ENCODE measurements at places on chromosomes 7 and 10. TPM values are rescaled to one million over a fixed set of nuclear protein-coding genes. Genes with fewer than 3 reads are reported as not detected.

The MMP21 gene
- not detected for total RNA-seq

The GCK gene
- 1.7 TPM for total RNA-seq

The ZNF485 gene
- 7.1 TPM for total RNA-seq

The PPP2R2D gene
- 33.2 TPM for total RNA-seq

The FXYD4 gene
- total RNA-seq: not detected

The SP8 gene
- total RNA-seq: not detected

The EPHA1 gene
- 0.09 TPM for total RNA-seq

DNA sequence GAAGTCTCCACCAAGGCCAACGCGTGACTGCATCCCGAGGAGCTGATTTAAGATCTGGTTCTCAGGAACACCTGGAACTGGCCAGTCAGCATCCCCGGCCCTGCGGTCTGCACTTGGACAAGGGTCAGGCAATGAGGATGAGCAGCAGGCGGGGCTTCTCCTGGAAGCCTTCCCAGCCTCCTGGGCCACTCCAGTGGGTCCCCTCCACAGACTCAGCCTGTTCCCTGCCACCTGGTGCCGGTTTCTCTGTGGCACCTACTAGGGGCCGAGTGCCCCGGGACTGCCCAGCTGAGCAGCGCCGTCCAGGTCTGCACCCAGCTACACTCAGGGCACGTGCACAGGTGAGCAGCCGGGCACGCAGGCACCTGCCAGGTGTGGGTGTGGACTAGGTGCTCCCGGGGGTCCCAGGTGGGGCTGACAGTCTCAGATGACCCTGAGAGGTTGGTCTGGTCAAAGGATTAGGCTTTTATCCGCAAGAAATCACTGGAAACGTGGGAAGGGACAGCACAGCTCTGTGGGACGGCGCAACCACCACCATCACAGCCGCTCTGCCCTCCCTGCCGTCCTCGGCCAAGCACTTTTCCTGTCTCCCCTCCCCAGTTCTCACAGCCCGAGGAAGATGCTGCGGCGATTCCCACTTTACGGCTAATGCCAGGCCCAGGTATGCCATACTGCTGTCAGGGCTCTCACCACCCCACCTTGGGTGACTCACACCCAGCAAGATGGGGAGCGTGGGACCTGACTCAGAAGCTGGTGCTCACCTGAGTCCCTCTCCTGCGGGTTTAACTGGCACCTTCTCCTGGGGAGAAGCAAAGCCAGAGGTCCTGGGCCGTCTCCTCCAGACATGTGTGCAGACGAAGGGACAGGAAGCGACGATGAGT is 166.0 kb downstream of the RNF216 start:
- DNase-seq: no peak

- no peak for DNase-seq
These were observed 117.3 kb upstream of the PALS2 start for GRCh38 chr7:24455813-24456525.

- DNase-seq: peak; percentile 77
These were observed 9.1 kb downstream of the EN2 start for GRCh38 chr7:155466814-155467733.

DNA sequence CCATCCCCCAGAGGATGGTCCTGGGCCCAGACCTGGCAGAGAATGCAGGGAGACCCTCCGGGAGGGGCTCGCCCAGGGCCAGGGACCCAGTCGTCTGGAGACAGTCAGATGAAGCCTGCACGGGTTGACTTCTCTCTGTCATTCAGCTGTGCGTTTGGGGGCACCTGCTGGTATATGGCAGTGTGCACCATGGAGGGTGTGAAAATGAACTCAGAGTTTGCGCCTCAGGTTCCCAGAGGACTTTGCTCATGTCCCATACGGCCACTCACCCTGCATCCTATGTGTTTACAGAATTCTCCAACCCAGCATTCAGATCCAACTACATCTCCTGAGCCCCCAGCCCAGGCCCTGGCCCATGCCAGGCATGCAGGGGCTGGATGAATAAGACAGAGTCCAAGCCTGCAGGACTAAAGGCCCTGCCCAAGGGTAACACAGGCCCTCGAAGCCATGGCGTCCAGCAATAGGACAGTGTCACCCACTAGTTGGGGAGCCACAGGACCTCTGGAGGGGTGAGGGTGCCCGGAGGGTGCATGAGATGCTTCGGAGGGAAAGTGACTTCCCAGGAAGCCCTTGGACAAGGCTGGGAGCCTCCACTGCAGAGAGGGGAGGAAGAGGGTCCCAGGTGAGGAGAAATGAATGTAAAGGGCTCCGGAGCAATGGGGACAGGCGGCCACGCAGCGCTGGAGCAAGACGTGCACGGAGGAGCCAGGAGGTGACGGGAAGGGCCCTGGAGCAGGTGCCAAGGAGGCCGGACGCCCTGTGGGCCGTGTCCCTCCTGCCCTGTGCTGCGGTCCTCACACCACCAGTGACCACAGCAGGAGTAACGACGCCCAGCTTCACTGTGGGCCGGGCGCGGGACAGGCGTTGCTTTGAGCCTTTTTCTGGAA is 36.3 kb downstream of the CALML3 start:
- no peak for DNase-seq

GRCh38 chr10:80702143-80702542 is 164.4 kb downstream of the SH2D4B start:
- no peak for DNase-seq

GRCh38 chr7:40646717-40647116 is 511.9 kb downstream of the SUGCT start:
- no peak for DNase-seq

DNA sequence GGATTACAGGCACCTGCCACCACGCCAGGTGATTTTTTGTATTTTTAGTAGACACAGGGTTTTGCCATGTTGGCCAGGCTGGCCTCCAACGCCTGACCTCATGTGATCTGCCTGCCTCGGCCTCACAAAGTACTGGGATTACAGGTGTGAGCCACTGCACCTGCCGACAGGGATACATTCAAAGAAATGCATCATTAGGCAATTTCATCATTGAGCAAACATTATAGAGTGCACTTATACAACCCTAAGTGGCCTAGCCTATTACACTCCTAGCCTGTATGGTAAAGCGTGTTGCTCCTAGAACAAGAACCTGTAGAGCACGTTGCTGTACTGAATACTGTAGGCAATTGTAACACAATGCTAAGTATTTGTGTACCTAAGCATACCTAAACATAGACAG is 350.3 kb downstream of the GALNT17 start:
- DNase-seq: no peak

- no peak for DNase-seq
These were observed 35.4 kb upstream of the CDK14 start for GRCh38 chr7:90560730-90561129.

GRCh38 chr7:1254281-1255079 is 21.8 kb downstream of the UNCX start:
- no peak for DNase-seq

- no peak for DNase-seq
These were observed 43.3 kb downstream of the STK32C start for GRCh38 chr10:132264306-132264950.

DNA sequence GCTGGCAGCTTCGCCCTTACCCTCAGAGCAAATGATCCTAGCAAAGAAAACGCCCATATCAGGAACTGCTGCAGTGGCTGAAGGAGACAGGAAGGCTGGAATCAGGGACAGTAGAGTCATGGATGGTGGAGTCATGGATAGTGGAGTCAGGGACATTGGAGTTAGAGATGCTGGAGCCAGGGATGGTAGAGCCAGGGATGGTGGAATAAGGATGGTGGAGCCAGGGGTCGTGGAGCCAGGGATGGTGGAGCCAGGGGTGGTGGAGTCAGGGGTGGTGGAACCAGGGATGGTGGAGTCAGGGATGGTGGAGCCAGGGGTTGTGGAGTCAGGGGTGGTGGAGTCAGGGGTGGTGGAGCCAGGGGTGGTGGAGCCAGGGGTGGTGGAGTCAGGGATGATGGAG is 31.3 kb downstream of the C10orf105 start:
- no peak for DNase-seq
